Activated T-cell treated with anti-CD3 and anti-CD28 coated beads for 24 hours (primary cell): ENCODE measurements at places on chromosomes 5 and 9.

- no peak for DNase-seq
Measured at GRCh38 chr5:178323961-178324360, 91.4 kb upstream of the PHYKPL start.

DNA sequence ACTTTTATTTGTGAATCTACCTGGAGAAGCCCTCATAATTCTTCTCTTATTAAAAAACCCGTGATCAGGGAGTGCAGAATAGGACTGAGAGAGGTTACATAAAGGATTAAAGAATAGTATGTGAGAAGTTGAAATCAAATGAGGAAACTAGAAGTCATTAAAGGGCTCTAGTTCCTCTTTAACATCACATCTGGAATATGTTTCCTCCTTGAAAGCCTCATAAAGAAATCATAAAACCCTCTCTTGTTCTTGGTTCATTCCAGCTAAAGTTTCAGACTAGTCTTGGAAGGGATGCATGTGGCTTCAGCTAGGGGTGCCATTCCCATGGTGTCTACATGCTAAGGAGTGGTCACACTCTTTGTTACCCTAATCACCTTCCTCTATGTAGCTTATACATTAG lies 5.7 kb upstream of the C5orf46 start:
- DNase-seq, result no peak

- DNase-seq, result no peak
Measured at GRCh38 chr5:160485364-160485969, 63.8 kb downstream of the PTTG1 start.

DNA sequence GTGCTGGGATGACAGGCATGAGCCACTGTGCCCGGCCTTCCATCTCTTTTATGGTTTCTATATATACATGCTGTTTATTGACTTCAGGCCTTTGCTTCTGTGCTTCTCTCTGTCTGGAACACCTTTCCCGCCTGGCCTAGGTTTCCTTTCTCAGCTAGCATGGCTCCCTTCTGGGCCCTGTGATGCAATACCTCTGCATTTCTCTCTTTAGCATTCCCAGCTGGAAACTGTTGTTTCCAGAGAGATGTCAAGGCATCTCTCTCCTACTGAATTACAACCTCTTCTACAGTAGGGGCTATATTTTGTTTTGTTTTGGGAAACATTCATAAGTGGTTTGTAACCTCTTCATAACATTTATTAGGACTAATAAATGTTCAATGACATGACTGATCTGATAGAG lies 57.1 kb downstream of the RPS23 start:
- DNase-seq, result no peak

DNA sequence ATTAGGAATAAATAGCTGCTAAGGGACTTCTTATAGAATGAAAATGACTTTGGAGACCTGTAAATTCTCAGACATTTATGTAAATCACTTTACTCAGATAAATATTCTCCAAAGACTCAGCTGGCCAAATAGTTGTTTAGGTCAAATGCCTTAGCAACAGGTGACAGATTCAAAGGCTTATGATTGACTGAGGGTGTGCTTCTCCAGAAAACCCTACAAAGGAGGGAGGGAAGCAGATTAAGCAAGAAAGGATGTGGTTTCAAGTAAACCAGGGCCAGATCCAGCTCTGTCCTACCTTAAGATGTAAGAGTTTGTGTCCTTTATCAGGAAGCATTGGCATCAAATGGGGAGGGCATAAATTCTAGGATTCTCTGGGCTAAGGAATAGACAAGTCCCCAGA lies 433.0 kb downstream of the TLE1 start:
- no peak for DNase-seq

DNA sequence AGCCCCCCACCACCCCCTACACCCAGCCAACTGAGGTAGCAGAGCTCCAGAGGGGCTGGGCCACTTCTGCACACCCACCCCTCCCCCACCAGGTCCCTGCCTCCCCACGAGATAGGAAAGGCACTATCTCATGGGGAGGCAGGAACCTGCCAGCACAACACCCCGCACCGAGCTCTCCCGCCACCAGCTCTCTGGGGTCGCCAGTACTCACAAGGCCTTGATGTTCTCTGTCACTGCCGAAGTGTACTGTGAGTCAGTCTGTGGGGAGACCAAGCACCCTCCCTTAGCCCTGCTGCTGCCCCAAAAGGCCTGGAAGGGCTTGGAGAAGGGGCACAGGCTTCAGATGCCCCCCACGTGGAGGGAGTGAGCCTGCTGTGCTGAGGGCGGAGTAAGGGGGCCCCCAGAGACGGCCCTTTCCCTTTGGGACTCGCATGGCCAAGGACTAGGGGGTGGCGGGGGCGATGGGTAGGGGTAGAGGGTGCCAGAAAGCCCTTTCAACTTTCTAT lies 5.9 kb downstream of the MGAT4B start:
- no peak for DNase-seq

DNA sequence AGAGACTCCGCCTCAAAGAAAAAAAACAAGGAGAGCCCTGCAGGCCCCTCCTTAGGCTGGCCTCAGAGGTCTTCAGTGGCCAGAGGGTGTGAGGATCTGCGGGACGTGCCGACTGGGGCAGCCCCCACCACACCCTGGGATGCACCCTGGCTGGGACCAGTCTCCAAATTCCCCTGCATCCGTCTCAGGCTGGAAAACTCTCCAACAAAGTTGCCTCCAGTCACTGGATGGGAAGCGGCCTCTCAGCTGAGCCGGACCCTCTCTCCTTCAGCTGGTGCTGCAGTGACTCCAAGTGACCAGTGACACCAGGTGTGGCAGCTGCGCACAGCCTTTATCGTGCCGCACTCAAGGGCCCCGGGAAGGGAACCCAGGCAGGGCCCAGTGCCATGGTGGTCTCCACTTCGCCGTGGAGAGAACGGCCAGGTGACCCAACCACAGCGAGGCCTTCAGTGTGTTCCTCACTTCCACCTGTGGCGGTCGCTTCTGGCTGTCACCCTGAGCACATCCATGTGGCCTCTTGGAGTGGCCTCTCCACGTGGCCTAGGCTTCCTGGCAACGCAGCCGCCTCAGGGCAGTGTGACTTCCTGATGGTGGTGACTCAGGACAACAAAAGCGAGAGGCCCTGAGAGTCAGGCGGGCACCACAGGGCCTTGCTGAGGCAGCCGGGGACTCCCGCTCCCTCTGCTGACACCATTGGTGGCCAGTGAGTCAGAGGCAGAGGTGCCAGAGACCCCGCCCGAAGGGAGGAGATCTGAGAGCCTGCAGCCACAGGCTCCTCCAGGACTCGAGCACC lies 19.3 kb upstream of the CAMSAP1 start:
- DNase-seq, result peak; percentile 71

- DNase-seq, result no peak
Measured at GRCh38 chr5:14148890-14149671, 5.9 kb downstream of the TRIO start.

- DNase-seq, result no peak
Measured at GRCh38 chr5:117463881-117464570, 889.4 kb upstream of the SEMA6A start.
